ENCODE measurements at places on chromosomes 11 and 22. TPM values are rescaled to one million over a fixed set of nuclear protein-coding genes. Genes with fewer than 3 reads are reported as not detected.

Gene RTN4RL2
- 106 TPM for total RNA-seq

Gene VPREB1
- total RNA-seq, result not detected

Gene OR5A1
- total RNA-seq, result not detected

Gene OR6A2
- not detected for total RNA-seq

Gene SMIM35
- total RNA-seq, result not detected

Gene OR4C45
- not detected for total RNA-seq

Gene POU2AF2
- total RNA-seq, result not detected

Gene AGBL2
- total RNA-seq, result 1.8 TPM

Gene OR51Q1
- not detected for total RNA-seq

Gene ADORA2A
- total RNA-seq, result 1.0 TPM

Gene MMP1
- 1.2 TPM for total RNA-seq

Gene PTPMT1
- 73.5 TPM for total RNA-seq

Gene ARHGAP20
- total RNA-seq, result not detected

Gene CHKA
- 27.5 TPM for total RNA-seq

Gene OR9G1
- total RNA-seq, result not detected

Gene CD3G
- not detected for total RNA-seq

Gene NAALAD2
- total RNA-seq, result not detected

Gene TBX1
- 2.9 TPM for total RNA-seq

Gene EMID1
- total RNA-seq, result 0.38 TPM
